ENCODE measurements at places on chromosomes 1 and 21.

- no peak for DNase-seq
Measured at GRCh38 chr1:185400052-185400451, 83.0 kb upstream of the IVNS1ABP start.

GRCh38 chr1:236654957-236655356, 31.3 kb upstream of the ACTN2 start:
- DNase-seq, result no peak

DNA sequence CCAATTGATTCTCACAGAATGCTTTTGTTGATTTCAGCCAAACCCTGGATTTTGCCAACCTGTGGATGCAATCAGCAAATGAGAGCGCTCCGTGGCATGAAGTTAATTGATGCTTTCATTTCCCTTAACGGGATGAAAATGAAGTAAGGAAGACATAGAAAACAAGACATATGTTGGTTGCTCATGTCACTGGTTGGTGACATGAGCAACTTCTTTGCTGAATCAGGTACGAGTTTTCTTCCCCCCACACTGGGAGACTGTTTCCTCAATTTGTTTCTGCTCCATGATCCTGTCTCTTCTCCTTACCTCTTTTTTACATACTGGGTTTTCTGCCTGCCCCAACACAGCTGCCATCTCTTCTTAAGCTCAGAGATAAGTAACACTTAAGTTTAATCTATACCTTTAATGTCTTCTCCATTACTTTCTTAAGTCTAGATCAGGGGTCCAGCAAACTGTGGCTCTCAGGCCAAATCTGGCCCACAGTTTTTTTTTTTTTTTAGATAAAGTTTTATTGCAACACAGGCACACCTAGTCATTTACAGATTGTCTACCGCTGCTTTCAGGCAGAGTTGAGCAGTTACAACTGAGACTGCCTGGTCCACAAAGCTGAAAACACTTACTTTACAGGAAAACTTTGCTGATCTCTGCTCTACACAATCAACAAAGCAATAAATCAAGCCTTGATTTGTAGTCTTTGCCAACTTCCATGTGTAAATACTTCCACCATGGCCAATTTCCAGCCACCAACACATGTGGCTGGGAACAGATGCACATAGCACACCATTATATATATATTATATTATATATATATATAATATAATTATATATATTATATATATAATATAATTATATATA, 13.3 kb downstream of the GPR157 start:
- DNase-seq, result no peak

DNA sequence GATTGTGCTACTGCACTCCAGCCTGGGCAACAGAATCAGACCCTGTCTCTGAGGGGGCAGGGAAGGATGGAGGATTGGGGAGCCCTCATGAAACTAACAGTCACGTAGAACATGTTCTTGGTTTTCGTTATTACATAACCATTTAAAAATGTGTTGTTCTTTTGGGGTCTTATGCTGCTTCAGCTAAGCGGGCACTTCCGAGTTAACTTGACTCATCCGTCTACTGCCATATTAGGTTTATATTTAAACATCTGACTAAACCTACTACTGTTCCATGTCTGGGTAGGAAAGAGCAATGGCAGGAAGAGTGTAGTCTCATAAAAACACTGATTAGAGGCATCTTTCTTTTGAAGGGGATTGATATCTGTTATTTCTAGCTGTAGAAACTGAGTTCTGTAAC, 59.5 kb upstream of the BMP8A start:
- DNase-seq, result no peak

GRCh38 chr1:219041141-219041540, 132.5 kb upstream of the LYPLAL1 start:
- DNase-seq, result no peak

DNA sequence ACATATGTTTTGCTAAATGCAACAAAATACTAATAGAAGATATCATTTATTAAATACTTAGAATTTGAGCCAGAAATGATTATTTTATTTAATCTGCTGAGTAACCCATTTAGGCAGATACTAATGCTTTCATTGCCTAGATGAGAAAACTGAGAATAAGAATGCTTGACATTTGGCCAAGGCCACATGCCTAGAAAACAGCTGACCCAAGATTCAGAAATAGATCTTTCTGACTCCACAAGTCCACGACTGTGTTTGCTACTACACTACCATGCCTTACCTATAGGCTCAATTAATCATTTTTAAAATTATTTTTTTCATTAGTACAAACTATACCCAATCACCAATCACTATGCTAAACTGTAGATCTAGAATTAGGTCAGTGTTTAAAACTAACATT, 129.7 kb downstream of the ATP1B1 start:
- no peak for DNase-seq

GRCh38 chr1:36155408-36156328, at the start of gene MAP7D1:
Gene MAP7D1 (plus strand): TSS chr1:36156160. CDS start chr1:36156418, 258 bp downstream.
- DNase-seq, result peak; percentile 91

- no peak for DNase-seq
Measured at GRCh38 chr1:98893371-98893770, 111.3 kb downstream of the PLPPR5 start.

GRCh38 chr1:224544346-224545110, 71.6 kb upstream of the CNIH3 start:
- DNase-seq, result no peak

GRCh38 chr1:1306661-1307260, 969 bp downstream of the ACAP3 start:
- DNase-seq, result no peak

GRCh38 chr1:155320661-155321617, at the start of gene RUSC1:
Gene RUSC1 (plus strand): TSS chr1:155320894. CDS start chr1:155321774, 880 bp downstream.
- DNase-seq, result peak; percentile 50

DNA sequence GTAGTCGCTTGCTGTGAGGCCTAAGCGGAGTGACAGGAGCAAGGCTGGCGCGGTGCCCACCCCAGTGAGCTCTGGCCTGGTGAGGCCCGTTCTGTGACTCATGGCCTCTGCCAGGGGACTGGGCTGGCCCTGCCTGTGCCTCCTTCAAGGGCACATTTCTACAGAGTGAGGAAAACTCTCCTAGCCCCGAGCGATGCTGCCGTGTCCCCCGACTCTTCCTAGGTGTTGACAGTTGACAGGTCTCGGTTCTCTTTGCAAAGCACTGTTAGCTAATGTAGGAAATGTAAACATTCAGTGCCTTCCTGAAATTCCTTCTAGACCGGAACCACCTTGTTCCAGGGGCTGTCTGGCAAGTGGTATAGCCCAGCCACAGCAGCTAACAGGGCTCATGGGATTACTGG, 43.9 kb downstream of the ABCG1 start:
- DNase-seq, result no peak

GRCh38 chr1:156402331-156403020, 33.5 kb downstream of the RHBG start:
- no peak for DNase-seq

DNA sequence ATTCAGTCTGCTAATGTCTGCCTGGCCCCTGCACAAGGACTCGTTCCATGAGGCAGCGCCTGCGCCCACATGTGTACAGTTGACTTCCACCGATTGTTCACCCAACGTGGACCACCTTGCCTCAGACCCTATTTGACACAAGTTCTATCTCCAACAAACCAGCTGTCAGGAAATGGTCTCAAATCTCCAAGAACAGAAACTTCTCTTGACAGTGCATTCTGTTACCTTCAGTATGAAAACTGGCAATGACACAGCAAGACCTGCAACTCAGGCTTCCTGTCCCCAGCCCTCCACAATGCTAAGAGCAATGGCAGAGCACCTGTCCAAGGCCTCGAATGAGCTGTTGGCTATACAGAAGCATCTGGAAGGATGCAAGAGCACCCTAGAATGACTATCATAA, 102.3 kb upstream of the CLDN14 start:
- DNase-seq, result no peak

- no peak for DNase-seq
Measured at GRCh38 chr1:246497331-246497915, 9.7 kb downstream of the SMYD3 start.

DNA sequence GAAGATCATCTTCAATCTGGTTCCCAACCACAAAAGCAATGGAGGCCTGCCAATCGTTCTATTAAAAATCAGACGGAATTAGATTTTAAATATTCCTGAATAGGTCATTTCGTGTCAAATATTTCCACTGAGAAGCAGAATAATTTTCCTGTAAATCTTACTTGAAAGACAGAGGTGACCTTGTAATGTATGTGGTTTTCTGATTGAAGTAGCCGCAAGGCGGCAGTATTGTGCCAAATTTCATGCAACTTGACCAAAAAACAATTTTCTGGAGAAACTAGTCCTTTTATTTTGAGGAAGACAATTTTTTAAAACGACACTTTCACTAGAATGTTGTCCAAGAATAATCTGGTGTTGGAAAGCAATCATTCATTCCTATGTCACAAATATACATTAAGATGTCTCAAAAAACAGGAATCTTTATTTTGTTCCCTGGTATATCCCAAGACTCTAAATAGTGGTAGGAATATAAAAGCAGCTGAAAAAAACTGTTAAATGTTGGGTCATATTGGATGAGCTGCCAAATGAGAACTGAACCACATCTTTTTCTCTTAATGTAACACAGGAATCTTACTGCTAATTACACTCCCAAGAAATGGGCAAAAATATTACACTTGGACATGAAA, 33.6 kb downstream of the SPAG17 start:
- DNase-seq, result peak; percentile 21

- no peak for DNase-seq
Measured at GRCh38 chr1:75539230-75540116, 71.4 kb downstream of the SLC44A5 start.

GRCh38 chr21:36792505-36792967, 93.6 kb downstream of the SIM2 start:
- DNase-seq, result peak; percentile 42

- DNase-seq, result no peak
Measured at GRCh38 chr1:36881068-36881405, 153.3 kb downstream of the GRIK3 start.

- no peak for DNase-seq
Measured at GRCh38 chr1:169821500-169821899, 26.8 kb upstream of the METTL18 start.

GRCh38 chr1:165592945-165593823, 37.9 kb upstream of the MGST3 start:
- DNase-seq, result peak; percentile 43

DNA sequence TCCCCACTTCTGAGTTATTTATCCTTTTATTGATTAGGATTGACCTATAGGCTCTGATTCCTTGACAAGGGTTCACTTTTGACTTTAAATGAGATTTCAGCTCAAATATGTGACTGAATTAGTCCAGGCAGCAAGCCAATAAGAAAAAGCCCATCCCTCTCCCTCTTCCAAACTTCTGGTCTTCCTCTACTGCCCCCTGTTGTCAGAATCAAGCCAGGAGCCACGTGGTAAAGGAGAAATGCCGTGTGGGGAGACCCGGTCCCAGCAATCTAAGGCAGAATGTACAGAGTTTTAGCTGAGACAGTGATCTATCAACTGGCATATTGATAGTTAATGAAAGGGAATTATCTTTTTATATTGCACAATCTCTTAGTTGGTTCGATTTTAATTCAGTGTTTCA, 5.2 kb downstream of the ADAMTS5 start:
- DNase-seq, result no peak

GRCh38 chr1:222377428-222378088, 170.3 kb downstream of the HHIPL2 start:
- DNase-seq, result no peak

- DNase-seq, result no peak
Measured at GRCh38 chr1:91724231-91724630, 161.7 kb downstream of the TGFBR3 start.

- no peak for DNase-seq
Measured at GRCh38 chr1:214604523-214604922, 1.5 kb downstream of the CENPF start.

GRCh38 chr1:44326024-44326701, 28.9 kb downstream of the ERI3 start:
- no peak for DNase-seq

GRCh38 chr21:44800971-44801467, 601 bp downstream of the UBE2G2 start:
- no peak for DNase-seq

DNA sequence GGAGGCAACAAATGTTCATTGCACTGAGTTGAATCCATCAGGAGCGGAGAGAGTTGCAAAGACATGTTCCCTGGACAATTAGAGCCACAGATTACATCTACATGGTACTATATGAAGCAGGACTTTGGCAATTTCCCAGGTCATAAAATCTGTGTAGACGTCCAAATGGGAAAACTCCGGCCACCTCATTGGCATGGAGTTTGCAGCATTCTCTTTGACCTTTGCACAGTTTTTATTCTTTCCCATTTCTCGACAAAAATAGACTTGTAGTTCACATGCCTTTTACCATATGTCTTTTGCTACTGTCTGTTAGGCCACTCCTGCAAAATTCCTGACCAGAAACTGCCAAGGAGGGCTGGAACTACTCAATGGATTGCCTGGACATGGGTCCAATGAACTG, 48.2 kb downstream of the UBE2T start:
- DNase-seq, result no peak

DNA sequence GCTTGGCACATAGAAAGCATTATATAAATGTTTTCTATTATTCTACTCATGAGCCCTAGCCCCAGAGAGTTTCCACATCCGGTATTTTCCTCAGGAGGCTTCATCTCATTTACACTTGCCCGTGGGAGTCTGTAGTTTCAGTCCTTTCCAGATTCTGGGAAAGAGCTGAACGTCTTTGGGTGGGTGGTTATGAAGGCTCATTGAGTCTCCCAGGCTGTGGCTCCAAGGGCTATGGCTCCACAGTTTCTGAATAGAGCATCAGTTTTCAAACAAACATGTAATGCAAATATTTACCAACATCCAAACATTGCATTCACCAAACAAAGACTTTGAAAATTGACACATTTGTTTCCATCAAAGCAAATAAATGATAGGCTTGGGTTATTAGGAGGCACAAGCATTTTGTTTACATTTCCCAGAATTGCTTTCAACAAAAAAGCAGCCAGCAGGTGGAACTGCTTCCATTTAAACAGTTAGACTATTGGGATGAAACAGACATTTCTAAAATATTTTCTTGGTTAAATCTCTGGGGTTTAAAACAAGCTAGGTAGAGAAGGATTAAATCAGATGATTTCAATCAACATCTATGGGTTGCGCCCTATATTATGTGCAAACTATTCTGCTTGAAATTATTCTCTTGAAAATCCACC, 1.3 kb upstream of the LEMD1 start:
- no peak for DNase-seq

DNA sequence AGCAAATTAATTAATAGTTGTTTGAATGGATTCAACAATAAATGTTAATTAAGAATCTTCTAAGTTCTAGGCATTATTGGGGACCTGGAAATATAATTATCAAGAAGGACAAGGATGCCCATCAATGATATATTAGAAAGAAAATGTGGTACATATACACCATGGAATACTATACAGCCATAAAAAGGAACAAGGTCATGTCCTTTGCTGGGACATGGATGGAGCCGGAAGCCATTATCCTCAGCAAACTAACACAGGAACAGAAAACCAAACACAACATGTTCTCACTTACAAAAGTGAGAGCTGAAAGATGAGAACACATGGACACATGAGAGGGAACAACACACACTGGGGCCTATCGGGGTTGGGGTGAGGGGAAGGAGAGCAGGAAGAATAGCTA, 141.4 kb upstream of the JUN start:
- no peak for DNase-seq

DNA sequence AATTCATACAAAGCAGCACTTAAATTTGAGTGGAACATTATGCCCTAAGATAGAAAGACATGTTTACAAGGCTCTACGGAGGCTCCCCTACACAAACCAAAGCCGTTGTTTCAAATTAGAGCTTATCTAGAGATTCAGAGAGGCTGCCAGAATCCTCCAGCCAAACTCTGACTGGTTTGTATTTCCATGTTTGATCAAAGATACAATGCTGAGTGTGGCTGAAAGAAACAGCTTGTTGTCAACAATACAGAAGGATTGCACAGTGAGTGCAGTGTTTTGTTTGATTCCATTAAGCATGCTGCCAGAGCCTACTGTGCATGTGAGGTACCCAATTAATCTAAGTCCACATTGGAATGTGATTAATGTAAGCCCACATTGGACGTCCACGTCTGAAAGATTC, 402.7 kb downstream of the DISC1 start:
- no peak for DNase-seq

Data from T1000 (cell line).